ENCODE measurements at places on chromosomes 3 and 15. TPM values are rescaled to one million over a fixed set of nuclear protein-coding genes. Genes with fewer than 3 reads are reported as not detected.

Gene GOLGA6B
- not detected for total RNA-seq

Gene ACP3
- total RNA-seq, result not detected

DNA sequence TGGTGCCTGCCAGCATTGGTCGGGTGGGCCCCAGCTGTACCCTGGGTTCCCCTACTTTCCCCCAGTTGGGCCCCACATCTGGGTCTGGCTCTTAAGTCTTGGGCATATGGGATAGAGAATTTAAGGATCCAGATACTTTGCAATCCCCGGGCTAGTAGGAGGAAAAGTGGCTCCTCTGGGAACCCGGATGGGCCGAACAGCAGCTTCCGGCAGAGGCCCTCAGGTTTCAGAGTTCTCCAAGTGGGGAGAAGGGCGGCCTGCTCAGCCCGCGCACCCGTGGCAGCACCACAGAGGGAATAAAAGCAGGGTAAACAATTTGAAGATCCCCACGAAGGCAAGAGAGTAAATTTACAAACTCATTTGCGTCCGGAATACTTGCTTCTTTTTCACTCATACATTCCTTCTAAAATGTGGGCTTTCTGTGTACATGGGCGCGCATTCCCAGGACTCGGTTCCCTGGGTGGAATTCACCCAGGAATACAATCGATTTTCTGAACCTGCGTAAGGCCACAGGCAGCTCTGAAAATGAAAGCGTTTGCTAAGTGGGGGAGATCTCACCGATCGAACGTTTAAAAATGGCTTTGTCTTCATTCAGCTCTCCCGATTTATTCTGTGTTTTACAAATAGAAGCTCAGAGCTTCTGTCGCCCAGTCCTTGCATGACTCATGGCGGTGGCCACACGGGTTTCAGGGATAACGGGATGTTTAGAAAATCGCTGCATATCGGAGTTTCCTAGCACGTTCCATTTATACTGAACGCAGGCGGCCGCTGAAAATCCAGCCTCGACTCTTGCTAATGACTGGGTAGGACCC lies 74.0 kb upstream of the POLG start:
- no peaks in the 10 kb centered on the region for H3K36me3 ChIP-seq
- H3K4me1 ChIP-seq, result peaks cover 36% of the 10 kb centered on the region
- DNase-seq, result no peak
- H3K4me3 ChIP-seq, result peak overlapping the region; percentile 71

Gene OXSM
- 18.8 TPM for total RNA-seq

DNA sequence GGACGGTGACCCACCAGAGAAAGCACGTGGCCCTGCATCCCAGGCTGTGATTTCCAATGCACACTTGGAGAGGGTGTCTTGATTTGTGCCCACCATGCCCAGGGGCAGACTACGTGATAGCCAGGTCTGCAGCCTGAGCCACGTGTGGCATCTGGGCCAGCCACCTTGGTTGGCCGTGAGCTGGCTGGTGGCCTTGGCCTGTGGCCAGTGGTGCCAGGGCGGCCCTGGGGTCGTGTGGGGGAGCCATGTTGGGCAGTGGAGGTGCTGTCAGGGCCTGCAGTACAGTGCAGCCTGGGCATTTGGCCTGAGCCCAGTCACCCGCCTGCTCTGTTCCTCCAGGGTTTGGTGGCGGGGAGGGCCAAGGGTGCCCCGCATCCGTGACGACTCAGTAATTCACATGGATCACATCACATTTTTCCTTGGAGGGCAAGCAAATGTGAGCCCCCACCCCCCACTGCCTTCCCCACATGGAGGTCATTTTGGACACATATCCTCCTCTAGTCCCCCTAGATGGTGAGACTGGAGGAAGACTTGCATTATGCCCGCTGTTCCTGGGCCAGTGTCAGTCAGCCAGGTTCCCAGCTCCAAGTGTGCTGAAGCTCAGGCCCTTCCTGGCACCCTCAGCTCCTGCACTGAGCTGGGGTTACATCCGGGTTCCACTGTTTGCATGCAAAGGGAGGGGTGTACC lies 201.4 kb downstream of the UBE3A start:
- H3K27me3 ChIP-seq, result no peaks in the 10 kb centered on the region
- H3K4me3 ChIP-seq, result no peak overlapping the region
- H3K36me3 ChIP-seq, result no peaks in the 10 kb centered on the region
- H3K27ac ChIP-seq, result no peak overlapping the region
